Smooth muscle cell of the brain vasculature (primary cell): ENCODE measurements at places on chromosomes 2 and 18.

DNA sequence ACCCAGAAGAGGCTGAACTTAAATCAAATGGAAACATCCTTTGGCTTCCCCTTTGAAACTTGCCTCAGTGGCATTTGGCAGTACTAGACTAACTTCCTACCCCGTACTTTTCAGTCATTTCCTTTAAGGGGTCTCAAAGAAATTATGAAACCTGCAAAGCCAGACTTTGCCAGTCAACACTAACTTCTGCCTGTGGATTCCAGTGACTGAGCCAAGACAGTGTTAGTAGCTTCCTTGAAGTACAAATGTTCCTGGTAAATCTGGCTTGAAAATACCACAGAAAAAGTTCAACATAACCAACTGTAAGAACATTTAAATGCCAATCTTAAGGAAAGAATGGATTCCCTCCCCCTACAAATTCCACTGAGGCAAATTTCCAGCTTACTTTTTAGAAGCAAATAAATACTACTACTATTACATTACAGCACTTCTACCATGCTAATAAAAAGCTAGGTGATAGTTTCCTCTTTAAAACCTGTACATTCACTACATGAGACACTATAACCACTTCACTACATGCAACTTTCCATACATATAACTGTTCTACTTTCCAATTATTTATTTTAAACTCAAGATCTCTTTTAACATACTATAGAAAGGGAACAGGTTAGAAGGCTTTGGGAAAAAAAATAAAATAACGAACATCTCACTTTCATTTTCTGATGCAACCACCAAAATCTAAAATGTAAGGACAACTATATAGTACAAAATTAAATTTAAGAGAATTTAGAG lies 2.4 kb downstream of the PELI1 start:
- no peak for DNase-seq

- no peak for DNase-seq
Observed at GRCh38 chr2:10794876-10795275, 17.7 kb downstream of the PDIA6 start.

- no peak for DNase-seq
Observed at GRCh38 chr2:29423061-29423666, 307.9 kb downstream of the CLIP4 start.

GRCh38 chr2:135162377-135162776 lies 110.3 kb downstream of the RAB3GAP1 start:
- no peak for DNase-seq

- no peak for DNase-seq
Observed at GRCh38 chr2:204613635-204614034, 68.4 kb downstream of the PARD3B start.

DNA sequence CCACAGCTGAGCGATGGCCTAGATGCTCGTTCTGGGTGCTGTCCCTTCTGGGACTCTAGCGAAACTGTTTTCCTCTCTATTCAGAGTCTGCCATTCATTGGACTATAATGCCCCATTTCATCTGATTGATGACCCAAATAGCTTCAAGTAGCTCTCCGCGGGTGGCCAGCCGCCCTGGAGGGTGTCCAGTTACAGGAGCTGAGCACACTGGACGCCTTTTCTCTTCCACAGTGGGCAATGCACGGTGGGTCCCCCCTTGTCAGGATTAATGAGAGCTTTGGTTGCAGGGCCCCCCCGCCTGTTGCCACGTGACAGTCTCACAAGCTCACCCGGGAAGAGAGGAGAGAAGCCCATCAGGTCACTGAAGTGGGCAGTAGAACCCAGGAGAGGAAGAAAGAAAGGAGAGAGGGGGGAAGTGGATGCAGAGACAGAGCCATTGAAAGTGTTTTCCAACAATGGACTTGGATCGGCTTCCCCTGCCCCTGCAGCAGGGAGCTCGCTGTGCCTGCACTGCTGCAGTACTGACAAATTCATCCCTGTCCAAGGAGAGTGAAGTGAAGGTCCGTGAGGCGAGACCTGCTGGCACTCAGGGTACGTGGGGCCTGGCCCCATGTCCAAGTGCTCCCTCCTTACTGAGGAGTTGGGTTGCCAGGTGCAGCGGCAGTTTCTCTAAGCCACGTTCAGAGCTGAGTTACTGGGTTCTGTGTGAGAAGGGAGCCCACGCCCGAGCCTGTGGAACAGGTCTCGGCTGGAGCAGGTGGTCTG lies 44.8 kb downstream of the DIPK1C start:
- DNase-seq, result no peak

DNA sequence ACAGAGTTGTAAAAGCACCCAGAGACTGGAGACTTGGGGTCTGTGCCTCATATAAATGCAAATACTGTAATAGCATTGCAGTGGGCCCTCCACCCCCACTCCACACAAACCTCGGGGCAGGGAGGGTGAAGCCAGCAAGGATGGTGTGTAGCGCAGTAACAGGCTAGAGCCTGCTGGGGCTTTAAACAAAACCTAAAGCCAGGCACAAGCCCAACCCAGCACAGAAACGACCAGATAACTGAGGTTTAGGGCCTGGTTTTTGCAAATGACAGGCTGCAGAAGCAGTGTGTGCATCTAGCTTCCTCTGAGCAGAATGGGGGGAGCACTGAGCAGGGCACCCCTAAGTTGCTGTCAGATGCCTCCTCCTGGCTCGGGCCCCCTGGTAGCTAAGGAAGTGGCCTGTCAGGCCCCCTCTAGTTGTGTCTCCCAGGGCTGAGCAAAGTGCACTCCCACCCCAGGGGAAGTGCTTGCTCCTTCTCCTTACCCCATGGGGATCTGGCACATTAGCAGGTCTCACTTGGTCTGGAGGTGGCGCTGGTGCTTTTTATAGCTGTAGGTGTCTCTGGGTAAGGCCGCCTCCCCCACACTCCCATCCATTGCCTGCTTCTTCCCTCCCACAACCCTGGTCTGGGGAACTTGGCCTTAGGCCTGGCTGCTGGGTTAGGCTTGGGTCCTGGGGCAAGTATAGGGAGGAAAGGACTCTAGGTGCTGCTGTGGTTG lies 135.1 kb downstream of the CELF4 start:
- DNase-seq, result no peak

DNA sequence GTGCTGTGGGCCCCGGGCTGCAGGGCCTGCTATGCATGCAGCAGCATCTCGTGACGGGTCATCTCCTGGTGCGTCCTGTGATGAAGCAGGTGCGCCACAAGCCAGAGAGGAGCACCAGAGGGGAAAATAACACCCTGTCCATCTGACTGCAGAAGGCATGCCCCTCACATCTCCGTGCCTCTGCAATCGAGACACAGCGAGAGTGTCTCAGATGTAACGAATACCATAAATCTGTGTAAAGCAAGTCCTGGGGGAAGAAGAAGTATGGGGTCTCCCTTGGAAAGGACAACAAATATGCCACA lies 137.5 kb downstream of the PTGR3 start:
- no peak for DNase-seq

GRCh38 chr18:62420513-62421209 lies 95.6 kb downstream of the TNFRSF11A start:
- no peak for DNase-seq

DNA sequence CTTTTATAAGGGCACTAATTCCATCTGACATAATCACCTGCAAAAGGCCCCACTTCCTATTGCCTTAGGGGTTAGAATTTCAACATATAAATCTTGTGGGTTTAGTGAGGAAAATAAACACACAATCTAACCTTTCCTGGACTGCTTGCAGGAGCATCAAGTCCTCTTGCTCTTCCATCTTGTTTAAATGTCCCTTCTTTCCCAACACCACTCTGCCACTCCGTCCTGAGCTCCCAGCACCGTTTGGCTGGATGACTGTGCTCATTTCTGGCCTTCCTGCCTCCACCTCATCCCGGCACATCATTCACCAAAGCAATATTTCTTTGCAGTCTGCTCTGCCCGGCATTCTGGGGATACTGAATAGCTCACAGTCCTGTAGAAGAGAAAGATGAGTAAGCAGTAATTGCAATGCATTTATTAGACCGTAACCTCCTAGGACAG lies 247.8 kb downstream of the BCL2 start:
- DNase-seq, result no peak

GRCh38 chr2:167100506-167100905 lies 212.2 kb downstream of the XIRP2 start:
- no peak for DNase-seq

GRCh38 chr2:173134703-173135102 lies 59.1 kb downstream of the MAP3K20 start:
- no peak for DNase-seq
